GM12891 (cell line): ENCODE measurements at places on chromosomes 1 and 21.

DNA sequence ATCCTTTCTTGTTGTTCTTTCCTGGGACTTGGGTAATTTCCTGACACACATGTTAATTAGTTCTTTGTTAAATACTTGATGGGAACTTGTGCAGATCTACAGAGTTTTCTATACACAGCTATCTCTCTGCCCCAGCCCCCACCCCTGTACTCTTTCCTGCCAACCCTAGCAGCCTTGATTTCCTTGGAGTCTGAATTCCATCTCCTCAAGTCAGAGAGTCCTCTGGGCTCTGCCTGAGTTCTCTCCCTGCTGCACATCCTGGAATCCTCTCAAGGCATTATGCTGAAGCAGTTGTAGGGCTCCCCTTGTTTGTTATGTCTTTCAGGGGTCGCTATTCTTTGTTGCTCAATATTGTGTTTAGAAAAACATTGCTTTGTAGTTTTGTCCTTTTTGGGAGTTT, 384.7 kb downstream of the RPS6KC1 start:
- DNase-seq = no peak

- DNase-seq = no peak
These were observed 11.0 kb downstream of the CA6 start for GRCh38 chr1:8956461-8957349.

DNA sequence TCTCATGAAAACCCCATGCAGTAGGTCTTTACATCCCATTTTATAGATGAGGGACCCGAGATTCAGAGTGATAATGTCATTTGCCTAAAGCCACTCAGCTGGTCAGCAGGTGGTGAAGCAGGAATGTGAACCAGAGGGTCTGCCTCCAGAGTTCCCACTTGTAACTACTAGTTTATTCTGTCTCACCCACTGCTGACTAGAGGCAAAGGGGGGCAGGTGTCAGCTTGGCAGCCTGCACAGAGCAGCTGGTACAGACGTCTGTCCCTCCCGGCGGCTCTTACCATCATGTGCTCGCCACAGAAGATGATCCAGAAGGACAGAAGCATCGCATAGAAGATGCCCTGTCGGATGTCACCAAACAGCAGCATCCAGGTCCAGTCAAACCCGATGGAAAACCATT, 82.4 kb downstream of the WLS start:
- no peak for DNase-seq

DNA sequence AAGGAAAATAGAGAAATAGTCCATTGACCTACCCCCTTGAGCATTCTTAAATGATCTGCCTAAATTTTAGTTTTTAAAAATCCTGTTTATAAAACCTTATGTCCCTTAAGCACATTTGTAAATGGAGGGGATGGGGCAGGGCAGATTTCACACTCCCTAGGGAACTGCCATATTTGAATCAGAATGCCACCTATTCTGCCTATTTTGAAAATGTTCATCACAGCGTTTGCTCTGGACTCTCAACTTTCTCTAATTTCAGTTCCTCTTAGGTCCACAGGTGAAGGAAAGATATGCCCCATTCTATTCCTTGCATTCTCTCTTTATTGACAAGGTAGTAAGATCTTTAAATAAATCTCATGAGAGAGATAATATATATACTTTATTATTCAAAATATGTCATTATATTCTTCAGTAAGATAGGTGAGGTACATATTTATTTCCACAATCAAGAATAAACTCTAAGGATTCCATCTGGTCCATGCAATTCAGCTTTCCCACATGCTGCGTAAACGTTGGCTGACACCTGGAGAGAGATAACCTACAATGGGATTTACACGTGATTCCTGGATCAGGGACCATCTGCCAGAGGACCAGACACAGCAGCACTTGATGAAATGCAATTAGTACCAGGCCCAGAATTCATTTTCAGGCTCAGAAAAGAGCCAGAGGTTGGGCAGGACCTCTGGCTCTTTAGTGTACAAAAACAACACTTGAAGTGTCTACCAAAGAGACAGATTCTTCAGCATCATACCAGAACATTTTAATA, 1.2 kb upstream of the LPGAT1 start:
- DNase-seq = no peak

DNA sequence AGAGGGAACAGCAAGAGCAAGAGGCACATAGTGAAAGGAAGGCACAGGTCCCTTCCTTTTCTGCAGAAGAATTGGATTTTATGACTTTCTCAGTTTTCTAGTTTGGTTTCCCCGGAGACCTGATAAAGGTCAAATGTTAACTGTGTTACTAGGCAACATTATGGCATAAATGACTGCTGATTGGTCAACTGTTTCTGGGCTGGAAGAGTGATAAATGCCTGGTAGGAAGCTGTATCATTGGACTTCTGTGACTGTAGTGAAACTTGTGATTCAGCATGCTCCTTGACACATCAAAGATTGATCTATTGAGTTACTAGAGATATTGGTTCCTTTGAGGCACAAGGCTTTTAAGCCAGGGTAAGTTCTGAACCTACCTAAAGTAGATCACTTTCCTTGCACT, 55.7 kb downstream of the LRRC8C start:
- DNase-seq = no peak
